Hepatic stellate cell (primary cell): ENCODE measurements at places on chromosomes 6 and 20.

GRCh38 chr6:92329208-92329847 is 1090.0 kb downstream of the EPHA7 start:
- DNase-seq: no peak

GRCh38 chr6:100217225-100218012 is 223.4 kb upstream of the MCHR2 start:
- no peak for DNase-seq

GRCh38 chr20:34495916-34496315 is 20.3 kb upstream of the DYNLRB1 start:
- DNase-seq: no peak

DNA sequence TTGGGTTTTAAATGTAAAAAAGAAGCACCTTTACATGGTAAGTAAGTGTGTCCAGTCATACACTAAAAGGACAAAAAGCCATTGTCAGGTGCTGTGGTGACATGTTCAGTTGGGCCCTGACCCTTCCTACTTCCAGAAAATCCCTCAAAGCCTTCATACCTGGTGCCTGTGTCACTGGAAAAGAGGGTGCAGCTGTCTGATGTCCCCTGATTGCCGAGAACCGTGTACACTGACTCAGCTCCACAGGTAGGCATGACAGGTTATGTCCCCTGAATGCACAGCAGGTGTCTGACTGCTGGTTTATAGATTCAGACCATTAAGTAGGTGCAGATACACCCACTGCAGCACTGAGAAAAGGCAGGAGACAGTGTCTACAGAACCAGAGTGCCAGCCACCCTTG is 99.1 kb downstream of the FOXC1 start:
- no peak for DNase-seq

- peak; percentile 68 for DNase-seq
These were observed 4.6 kb upstream of the OSER1 start for GRCh38 chr20:44215125-44215524.
